ENCODE measurements at places on chromosomes 3 and 15.
A peak's percentile ranks its signal among the peaks of the same experiment; 100 is the strongest.

DNA sequence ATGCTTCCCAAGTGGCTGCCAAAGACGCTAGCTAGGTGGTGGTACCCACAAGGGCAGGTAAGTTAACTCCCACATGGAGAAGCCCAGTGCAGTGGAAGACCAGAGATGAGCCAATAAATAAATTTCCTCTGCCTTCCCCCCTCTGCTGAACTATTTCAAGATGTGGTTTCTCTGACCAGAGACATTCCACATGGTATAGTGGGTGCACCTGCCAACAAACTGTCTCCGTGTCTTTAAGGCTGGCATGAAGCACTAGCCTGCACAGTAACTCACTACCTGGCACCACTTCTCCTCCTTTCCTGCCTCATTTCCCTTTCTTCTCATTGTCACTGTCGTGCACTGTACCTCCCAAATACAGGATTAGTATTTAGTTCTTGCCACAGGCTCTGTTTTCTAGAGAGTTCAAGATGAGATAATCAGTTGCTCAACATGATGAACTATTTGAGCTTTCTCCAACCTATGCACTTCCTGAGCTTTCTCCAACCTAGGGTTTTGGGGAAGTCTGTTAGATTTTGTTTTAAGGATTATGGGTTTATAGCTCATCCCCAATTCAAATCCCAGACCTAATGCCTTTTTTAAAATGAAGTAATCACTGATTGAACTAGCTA lies 8.4 kb upstream of the CRTAP start:
- DNase-seq: no peak

GRCh38 chr3:19967208-19967607 lies 20.3 kb downstream of the RAB5A start:
- no peak for DNase-seq

DNA sequence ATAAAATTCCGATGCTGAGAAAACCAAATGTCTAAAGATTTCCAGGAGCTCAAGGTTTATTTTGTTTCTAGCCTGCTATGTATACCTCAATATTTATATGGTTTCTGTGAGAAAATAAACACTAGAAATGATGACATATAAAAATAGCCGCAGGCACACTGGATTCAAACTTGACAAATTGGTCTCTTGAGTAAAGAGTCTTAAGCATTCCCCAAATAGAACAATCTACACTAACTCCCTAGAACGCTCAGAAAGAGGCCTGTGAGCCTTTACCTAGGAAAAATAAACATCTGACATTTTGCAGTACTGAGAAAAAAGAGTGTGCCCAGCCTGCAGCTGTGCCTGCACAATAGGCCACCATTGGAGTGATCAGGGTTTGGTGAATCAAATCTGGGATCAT lies 75.2 kb downstream of the NEK10 start:
- DNase-seq: no peak

DNA sequence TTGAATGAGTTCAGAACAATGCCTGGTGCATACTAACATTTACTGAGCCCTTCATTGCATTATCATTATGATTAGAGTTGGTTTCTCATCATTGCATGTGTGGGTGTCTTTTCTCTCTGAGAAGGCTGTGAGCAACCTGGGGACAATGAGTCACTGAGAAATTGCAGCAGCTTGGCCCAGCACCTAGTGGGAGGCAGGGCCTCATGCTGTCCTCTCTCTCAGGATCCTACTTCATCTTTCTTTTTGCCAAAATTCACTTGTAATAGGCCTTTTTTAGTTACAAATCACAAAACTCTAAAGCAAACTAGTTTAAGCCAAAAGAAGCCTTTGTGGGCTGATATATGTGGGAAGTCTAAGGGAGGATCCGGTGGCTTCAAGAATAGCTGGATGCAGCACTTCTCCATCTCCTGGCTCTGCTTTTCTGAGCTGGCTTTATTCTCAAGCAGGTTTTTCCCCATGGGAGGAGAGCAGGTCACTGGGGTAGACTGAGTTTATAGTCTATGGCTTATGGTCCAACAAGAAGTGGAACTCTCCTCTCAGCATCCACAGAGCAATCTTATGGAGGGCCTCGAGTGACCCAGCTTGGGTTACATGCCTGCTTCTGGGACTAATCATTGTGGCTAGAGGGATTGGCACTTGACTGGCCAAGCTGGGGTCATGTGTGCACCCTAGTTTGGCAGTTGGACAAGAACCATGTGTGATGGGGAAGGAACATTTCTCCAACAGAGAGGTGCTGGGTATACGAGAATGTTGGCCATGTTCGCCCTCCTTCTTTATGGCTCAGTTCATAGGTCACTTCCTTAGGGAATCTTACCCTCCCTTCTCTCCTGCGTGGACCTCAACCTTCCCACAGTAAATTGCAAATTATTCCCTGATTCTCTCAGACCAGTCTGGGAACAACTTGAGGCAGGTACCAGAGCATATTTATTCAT lies 8.7 kb upstream of the CAMK1 start:
- peak; percentile 70 for DNase-seq

- DNase-seq: no peak
These were observed 44.4 kb upstream of the TMC3 start for GRCh38 chr15:81418444-81418843.

DNA sequence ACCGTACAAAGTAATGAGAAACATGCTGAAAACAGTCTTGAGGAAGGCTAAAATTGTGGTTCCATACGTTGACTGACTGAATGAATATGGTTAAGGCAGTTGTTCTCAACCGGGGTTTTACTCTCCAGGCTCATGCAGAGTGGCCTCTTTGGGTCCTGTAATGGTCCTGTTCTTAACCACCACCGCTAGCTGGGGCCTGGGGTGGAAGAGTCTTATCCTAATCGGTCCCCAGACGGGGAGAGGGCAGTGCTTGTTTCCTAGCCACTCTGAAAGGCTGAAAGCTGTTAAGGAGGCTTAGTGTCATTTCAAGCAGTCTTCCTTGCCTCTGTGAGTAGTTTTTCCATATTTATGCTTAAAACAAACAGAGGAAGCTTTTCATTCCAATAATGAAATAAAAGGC lies 32.0 kb downstream of the SELENOT start:
- no peak for DNase-seq

DNA sequence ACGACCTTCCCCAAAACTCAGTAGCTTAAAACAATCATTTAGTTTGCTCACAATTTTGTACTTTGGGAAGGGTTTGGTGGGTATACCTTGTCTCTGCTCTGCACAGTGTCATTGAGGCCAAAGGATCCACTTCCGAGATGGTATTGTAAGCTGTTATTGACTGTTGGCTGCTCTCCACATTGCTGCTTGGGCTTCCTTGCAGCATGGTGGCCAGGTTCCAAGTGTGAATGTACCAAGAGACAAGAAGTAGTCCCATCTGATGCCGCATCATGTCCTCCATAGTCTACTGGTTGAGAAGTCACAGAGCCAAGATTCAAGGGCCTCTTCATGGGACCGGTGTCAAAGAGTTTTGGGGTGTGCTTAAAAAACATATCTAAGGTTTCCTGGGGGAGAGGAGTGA lies 268.5 kb downstream of the PLCL2 start:
- DNase-seq: no peak

GRCh38 chr3:159761848-159762635 lies 226.6 kb upstream of the IL12A start:
- DNase-seq: peak; percentile 43

DNA sequence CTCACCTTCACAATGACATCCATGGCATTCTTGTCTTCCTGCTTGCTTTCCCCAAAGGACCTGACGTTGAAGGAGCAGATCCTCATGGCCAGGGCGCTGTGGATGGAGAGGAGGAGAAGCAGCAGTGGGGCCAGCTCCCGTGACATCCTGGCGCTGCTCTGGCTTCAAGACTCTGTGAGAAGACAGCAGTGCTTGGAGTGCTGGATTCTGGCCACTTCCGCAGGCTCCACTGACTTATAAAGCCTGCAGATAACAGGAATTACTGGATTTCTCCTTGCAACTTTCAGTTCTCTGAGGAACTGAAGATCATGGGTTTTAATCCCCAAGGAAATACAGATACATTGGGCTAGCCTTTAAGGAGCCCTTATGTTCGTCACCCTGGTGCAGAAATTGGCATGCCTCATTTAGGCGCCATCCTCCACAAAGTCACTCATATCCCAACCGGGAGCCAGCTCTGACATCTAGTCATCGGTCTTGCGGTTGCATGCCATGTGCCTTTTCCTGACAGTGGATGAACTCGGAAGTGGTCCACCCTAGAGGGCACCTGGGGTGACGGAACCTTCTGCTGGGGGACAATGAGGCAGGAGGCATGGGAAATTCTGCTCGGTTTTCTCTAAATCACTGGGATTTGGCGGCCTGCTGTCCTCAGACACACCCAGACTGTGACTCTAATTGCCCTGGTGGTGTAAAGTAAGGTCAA lies at the start of gene DNASE1L3:
DNASE1L3 (minus strand) TSS at position 212 of the 700 bp plus-strand sequence; CDS start at position 146, 66 bp downstream.
- no peak for DNase-seq

DNA sequence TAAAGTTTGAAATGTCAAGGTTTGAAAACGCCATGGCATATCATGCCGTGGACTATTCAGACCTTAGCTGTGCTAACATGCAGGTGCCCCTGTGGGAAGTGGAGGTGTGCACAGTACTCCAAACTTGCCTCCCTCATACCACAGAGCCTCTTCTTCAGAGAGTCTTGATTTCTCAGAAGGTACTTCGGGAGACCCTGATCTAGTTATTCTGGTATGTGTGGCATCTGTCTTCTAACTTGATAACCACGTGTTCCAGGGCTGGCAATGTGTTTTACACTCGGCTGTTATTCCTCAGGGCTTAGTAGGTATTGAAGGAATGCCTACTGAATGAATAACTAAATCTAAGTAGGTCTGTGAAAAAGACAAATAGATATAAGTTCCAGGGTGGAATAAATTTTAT lies 309.9 kb downstream of the CLSTN2 start:
- peak; percentile 42 for DNase-seq

- no peak for DNase-seq
These were observed 228.7 kb downstream of the TBL1XR1 start for GRCh38 chr3:176968631-176969030.

DNA sequence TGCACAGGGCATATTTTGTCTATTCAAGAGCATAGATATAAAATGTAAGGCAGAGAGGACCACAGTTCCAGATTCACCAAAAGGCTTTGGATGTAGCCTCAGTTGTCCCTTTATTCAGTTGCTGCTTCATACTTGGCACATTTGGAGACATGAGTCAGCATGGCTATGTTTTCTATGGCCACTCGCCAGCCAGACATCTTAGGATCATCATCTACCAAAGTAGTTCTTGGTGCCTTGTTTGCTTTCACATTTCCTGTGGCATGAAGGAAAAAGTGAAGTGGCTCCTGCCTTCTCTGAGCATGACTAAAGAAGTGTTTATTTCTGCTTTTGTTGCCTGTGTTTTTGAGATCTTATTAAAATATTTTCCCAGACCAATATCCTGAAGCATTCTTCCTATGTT lies 7.2 kb downstream of the SUSD5 start:
- DNase-seq: peak; percentile 81

- DNase-seq: no peak
These were observed 116.9 kb upstream of the ARPP21 start for GRCh38 chr3:35522450-35522849.

GRCh38 chr3:83515123-83515522 lies 1443.7 kb upstream of the CADM2 start:
- no peak for DNase-seq

DNA sequence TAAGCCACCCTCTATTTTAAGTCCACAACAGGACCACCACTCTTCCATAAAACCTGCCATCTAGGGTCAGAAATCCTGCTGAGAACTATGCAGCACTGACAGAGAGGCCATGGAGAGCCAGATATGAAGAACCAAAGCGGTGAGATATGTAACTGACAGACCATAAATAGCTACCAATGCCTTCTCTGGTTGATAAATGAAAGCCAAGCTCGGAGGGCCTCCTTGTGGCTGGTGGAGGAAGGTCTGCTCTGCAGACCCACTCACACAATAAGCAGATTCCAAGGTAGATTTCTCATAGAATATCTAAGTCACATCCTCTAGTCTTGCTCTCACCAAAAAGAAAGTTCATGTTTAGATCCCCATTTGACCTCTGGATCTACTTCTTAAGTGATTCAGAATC lies 38.9 kb downstream of the RYK start:
- DNase-seq: peak; percentile 64

DNA sequence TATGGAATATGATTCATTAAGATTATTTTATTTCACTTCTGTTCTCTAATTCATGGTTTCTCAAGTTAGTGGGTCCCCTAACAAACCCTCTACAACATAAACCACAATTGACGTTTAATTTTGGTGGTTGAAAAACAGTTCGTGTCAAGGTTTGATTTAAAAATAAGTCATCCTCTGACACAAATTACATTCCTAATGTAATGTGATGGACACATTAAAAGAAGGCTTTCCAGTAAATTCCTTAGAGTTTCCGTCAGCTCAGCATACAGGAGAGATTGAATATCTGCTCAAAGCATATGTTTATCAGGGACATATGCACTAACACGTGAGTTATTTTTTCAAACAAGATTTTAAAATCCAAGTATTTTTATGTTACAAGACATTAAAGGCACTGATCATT lies 626.5 kb upstream of the ADAMTS9 start:
- peak; percentile 59 for DNase-seq

DNA sequence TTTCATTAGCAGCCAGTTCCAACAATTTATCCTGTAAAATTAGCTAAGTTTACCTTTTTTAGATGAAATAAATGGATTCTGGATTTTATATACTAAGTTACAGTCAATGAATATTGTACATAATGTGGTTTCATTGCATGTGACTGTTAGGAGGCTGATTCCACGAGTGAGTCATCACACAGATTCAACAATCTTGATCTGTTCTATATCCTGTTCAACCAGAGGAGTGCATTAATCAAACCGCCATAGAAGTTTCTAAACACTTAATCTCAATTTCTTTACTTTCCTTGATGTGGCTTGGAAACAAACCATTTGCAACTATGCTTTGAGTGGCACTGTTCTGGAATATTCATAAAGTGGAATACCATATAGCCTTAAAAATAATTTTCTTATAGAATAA lies 15.3 kb downstream of the DNAJC13 start:
- DNase-seq: peak; percentile 86

- no peak for DNase-seq
These were observed 281.6 kb downstream of the PLCL2 start for GRCh38 chr3:17166369-17166768.

DNA sequence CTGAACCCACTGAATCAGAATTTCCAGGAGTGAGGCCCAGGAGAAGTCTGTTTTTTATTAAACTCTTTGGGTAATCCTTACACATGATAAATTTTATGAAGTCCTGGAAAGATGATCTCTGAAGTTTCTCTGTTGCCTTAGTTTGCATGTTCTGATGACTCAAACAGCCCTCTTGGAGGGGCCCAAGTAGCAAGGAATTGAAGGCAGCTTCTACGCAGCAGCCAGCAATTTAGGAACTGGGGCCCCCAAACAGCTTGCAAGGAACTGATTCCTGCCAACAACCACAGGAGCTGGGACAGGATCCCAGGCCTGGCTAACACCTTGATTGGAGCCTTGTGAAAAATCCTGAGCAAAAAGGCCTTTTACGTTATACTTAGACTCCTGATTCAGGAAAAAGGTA lies 5.4 kb upstream of the ACP3 start:
- DNase-seq: peak; percentile 63

GRCh38 chr3:141940194-141940776 lies 63.8 kb downstream of the ATP1B3 start:
- DNase-seq: peak; percentile 78

- DNase-seq: no peak
These were observed 15.2 kb downstream of the C3orf22 start for GRCh38 chr3:126543457-126544061.
